ENCODE measurements at places on chromosomes 4 and X.

DNA sequence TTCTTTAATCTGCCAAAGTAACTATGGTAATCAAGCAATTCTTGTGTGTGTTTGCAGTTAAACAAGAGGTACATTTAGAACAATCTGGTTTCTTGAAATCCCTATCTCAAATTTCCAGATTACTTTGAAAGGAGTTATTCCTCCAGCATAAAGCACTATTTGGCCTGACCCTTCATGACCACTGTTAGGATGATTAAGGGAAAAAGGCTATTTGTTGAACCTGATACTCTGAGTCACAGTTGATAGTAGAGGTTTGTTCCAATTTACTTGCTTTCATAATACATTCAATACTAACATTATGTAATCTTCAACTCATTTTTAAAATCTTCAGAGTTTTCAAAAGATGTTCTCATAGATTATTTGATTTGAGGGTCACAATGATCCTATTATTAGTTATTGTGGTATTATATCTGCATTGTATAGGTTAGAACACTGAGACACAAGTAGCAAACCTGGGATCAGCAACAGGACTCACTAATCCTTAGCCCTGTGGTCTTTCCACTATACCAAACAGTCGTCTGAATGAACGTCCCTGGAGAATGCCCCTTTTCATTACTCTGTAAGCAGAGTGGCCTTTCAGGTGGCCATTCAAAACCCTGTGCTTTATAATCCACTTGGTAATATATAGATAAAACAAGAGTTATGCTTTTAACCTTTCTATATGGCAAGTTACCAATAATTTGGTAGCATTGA is 8.1 kb upstream of the NDST4 start:
- DNase-seq = no peak

- DNase-seq = no peak
Observed at GRCh38 chr4:154364066-154364845, 127.3 kb downstream of the DCHS2 start.

DNA sequence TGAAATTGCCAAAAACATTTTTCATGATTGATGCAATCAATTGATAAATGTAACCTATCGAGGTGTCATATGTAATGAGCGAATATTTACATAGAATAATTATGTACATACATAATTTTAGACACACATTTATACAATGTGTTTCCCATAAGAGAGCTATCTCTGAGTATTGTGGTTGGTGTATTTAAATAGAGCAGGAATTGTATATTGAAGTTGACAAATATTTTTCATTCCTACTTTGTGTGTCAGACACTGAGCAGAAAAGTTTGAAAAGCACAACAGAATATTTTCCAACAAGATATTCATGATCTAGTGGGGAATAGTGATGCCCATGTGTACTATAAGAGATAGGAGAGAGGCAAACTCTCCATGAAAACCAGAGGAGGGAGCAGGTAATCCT is 295.2 kb downstream of the ANKRD50 start:
- DNase-seq = no peak

GRCh38 chr4:26468283-26468949 is 21.9 kb downstream of the CCKAR start:
- no peak for DNase-seq

All from Panc1 (cell line).